ENCODE measurements at places on chromosomes 12 and 14.

GRCh38 chr14:34247605-34248004 lies 214.4 kb downstream of the SPTSSA start:
- no peak for DNase-seq

DNA sequence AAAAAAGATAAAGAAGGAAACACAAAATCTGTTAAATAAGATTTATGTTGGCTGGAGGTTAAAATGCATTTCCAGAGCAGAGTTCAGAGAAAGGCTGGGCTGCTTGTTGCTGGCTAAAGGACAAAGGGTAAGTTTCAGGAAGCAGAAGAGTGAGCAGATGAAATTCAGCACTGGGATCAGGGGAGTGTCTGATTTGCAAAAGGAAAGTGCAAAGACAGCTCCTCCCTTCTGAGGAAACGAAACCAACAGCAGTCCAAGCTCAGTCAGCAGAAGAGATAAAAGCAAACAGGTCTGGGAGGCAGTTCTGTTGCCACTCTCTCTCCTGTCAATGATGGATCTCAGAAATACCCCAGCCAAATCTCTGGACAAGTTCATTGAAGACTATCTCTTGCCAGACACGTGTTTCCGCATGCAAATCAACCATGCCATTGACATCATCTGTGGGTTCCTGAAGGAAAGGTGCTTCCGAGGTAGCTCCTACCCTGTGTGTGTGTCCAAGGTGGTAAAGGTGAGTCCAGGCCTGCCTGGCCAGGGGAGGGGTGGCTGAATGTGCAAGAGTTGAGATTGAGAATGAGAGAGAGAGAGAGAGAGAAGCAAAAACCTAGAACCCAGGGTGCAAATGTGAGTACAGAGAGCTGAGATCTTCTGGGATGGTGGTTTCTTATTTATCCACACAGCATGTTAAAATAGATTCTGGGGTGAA lies at the start of gene OAS1:
Gene OAS1 (plus strand): TSS at position 251 of the 703 bp plus-strand sequence. CDS start 78 bp downstream, at position 329.
- DNase-seq = peak; percentile 21

GRCh38 chr14:43901911-43902673 lies 605.0 kb downstream of the FSCB start:
- no peak for DNase-seq

- no peak for DNase-seq
These were observed 16.5 kb downstream of the TPCN1 start for GRCh38 chr12:113237748-113238147.

DNA sequence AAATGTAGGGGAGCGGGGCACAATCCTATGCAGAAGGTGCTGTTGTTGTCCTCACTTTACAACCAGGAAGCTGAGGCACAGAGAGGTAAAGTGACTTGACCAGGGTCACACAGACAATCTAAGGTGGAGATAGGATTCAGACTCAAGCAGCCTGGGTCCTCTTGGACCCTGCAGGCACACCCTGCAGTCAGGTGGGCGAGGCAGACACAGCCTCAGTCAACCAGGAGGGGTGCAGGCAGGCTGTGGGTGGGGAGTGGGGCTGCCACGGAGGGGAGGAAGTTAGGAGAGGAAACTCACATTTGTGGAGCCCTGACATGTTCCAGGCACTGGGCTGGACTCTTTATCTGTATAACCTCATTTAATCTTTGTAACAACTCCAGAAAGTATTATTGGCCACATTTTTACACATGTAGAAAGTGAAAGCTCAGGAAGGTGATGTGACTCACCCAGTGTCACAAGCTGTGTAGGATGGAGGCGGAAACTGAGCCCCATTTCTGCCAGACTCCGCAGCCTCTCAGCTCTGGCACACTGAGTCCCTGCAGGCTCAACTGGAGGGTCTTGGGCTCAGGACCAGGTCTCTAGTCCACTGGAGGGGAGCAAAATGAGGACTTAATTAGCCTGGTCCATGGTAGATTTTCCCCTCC lies 24.9 kb upstream of the CHGA start:
- no peak for DNase-seq

- no peak for DNase-seq
These were observed 377.0 kb upstream of the ATP2B1 start for GRCh38 chr12:90085494-90086274.

GRCh38 chr14:85276979-85277228 lies 253.0 kb upstream of the FLRT2 start:
- no peak for DNase-seq

- no peak for DNase-seq
These were observed 58.7 kb downstream of the ZNF641 start for GRCh38 chr12:48292040-48292439.

- DNase-seq = no peak
These were observed 101.8 kb upstream of the EGLN3 start for GRCh38 chr14:34052658-34053014.
